ENCODE measurements at places on chromosomes 13 and 19. TPM values are rescaled to one million over a fixed set of nuclear protein-coding genes. Genes with fewer than 3 reads are reported as not detected.

DNA sequence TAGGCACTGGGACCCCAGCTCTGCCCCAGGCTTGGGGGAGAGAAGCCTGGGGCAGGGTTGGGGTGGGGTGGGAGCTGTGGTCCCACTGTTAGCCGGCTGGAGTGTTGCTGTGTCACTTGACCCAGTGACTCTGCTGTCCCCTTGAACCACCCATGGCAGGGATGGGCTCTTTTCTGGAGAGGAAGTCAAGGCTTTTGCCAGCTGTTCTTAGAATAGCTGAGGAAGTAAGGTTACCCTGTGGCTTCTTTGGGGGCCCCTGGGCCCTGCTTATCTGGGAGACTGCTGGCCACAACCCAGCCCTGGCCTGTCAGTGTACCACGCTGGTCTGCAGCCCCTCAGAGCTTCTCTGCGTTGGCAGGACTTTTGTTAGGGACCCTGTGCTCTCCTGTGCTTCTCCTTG, 9.1 kb downstream of the PNPLA6 start:
- no peak for DNase-seq

- no peak for DNase-seq
Observed at GRCh38 chr13:111664696-111665095, 344.3 kb downstream of the TEX29 start.

- no peak for DNase-seq
Observed at GRCh38 chr19:7994928-7995809, 10.3 kb downstream of the ELAVL1 start.

DNA sequence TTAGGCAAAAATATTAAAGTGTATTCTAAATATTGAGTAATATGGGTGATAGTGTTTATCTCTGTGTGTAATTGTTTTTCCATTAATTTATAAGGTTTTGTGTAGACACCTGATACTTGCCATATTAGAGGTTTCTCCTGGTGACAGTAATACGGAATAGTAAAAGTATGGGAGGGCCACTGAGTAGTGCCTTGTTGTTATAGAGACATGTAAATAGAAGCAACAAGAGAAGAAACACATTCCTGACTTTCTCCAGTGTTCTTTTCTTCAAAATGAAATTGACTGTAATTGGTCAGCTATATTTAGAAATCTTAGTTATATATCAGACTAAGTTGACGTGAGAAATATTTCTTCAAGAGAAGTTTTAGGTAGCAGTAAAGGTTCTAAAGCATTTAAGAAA, 18.5 kb downstream of the RNASEH2B start:
- no peak for DNase-seq

The ACER1 gene
- polyA plus RNA-seq, result not detected

The WDR87 gene
- not detected for polyA plus RNA-seq

The WDR18 gene
- 48.5 TPM for polyA plus RNA-seq

The PIN1 gene
- 79.1 TPM for polyA plus RNA-seq

The KLK11 gene
- not detected for polyA plus RNA-seq
